Left kidney (tissue), 8 donors: ENCODE measurements at places on chromosomes 5 and 9. TPM values are rescaled to one million over a fixed set of nuclear protein-coding genes. Genes with fewer than 3 reads are reported as not detected.

Gene TMEM250
- polyA plus RNA-seq = 14.0 TPM

Gene FOXI1
- 4.8 TPM for polyA plus RNA-seq

Gene KLF4
- 6.4 TPM for polyA plus RNA-seq

DNA sequence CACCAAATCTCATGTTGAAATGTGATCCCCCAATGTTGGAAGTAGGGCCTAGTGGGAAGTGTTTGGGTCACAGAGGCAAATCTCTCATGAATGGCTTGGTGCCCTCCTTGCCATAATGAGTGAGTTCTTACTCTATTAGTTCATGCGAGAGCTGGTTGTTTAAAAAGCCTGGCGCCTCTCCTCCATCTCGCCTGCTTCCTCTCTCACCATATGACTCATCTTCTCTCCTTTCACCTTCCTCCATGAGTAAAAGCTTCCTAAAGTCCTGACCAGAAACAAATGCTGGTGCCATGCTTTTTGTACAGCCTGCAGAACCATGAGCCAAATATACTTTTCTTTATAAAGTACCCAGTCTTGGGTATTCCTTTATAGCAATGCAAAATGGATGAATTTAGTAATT is 20.9 kb upstream of the ARHGAP26 start:
- DNase-seq = no peak

DNA sequence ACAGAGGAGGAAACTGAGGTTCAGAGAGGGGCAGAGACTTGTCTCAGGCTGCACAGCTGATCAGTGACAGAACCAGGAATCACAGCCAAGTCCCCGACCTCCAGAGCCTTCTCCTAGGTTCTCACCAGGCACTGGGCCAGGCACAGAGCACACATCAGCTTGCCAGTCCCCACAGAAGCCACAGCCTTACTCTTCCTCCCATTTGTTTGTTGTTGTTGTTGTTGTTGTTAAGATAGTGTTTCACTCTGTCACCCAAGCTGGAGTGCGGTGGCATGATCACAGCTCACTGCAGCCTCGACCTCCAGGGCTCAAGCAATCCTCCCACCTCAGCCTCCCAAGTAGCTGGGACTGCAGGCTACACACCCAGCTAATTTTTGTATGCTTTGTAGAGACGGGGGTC is 41.4 kb downstream of the NAIF1 start:
- no peak for DNase-seq

- DNase-seq = no peak
These were observed 26.9 kb downstream of the TICAM2 start for GRCh38 chr5:115575167-115576070.

GRCh38 chr9:19117039-19117716 is 10.1 kb downstream of the PLIN2 start:
- no peak for DNase-seq

GRCh38 chr5:150624334-150625163 is 15.9 kb upstream of the SYNPO start:
- DNase-seq = no peak

DNA sequence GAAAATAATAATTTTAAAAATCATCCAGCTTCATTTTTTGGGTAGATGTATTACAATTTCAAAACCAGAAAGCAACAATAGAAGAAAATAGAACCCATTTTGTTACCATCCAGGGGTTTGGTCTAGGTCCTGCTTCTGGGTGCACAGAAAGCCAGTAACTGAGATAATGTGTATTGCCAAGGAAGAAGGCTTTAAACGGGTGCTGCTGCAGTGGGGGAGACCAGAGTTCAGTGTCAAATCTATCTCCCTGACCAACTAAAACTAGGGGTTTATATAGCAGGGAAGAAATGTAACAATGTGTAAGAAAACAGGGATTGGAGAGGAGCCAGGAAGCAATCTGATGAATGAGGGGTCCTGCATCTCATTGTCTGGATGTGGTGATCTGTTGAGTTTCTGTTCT is 17.5 kb upstream of the MPDZ start:
- DNase-seq = no peak
